Sciatic nerve (tissue), 2 donors: ENCODE measurements at places on chromosomes 2 and 18. TPM values are rescaled to one million over a fixed set of nuclear protein-coding genes. Genes with fewer than 3 reads are reported as not detected.

GRCh38 chr2:162243294-162243693 is at the start of gene FAP:
TSS of gene FAP (minus strand) at chr2:162243445. CDS start at chr2:162243327, 118 bp downstream.
- DNase-seq = no peak

DNA sequence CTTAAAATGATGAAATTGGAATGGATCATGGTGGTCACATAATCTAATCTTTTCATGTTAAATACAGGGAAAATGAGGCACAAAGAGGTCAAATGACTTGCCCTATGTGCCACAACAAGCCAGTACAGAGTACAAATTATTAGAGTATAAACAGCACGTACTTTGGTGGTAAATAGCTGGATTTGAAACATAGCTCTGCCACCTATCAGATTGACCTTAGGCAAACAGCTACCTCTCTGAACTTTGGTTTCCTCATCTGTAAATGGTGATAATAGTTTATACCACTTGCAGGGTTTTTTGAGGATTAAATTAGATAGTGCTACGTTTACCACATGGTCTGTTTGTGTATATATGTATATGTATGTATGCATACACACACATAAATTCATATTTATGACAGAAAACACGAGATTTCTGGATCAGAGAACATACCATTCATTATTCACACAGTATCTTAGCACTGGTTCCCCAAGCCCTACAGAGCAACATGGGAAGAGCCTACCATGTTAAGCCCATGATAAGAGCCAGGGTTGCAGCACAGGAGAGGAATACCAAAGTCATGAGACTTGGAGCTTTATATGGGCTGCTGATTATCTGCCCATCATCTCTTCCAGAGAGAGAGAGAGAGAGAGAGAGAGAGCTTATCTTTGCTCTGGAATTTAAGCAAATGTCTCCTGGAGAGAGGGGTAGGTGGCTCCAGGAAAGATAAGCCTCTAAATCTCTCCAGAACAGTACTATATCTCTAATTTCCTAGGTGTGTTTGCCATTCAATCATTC is 73.5 kb downstream of the MDH1 start:
- DNase-seq = no peak

GRCh38 chr2:119647440-119648169 is 31.4 kb upstream of the TMEM177 start:
- DNase-seq = no peak

GRCh38 chr2:75751824-75752468 is 41.2 kb upstream of the GCFC2 start:
- no peak for DNase-seq

DNA sequence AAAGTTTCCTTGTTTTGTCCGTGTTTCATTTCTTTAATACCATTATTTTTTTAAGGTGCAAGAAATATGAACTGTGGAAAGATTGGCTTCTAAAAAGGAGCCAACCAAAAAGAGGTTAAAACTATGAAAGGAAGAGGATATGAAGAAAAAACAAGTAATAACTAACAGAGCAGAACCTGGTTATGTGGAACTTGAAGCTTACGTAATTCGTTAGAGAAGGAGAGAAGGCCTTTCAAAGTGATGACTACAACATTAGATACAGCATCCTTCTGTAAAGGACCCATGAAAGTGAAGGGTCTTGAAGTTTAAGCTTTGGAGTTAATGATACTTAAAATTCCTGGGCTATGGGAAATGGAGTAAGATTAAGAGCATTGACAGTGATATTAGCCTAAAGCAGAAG is 84.5 kb downstream of the ANKRD12 start:
- no peak for DNase-seq

- no peak for DNase-seq
Measured at GRCh38 chr2:152813351-152813750, 94.9 kb downstream of the ARL6IP6 start.

- DNase-seq = no peak
Measured at GRCh38 chr2:227164763-227165291, 403 bp downstream of the COL4A3 start.

DNA sequence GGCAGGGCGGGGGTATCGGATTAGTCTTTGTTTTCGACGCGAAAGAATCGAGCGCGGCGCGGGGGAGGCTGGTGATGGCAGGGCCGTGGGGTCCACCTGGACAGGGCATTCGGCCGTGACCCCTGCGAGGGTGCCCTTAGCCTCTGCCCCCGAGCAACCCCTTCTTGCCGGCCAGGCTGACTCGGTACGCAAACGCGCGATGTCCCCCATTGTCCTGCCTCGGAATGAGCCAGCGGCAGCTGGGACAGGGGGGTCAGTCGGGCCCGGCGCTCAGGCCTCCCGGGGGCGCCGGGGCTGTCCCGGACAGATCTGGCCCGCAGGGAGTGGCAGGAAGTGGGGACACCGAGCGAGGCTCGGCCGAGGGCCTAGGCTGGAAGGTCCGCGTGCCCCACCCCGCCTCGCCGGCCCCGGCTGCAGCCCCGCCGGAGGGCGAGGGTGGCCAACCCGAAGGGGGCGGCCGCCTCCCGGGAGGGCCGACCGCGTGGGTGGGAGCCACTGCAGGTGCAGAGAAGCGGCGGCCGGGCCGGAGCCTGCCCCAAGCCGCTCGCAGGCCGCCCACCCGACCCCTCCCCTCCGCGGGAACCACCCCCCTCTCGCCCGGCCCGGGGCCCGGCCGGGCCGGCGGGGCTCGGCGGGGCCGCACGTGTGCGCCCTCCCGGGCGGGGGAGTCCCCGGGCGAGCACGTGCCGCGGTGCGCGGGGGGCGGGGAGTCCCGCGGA is at the start of gene TET3:
TET3 (plus strand) TSS at position 708 of the 719 bp plus-strand sequence. CDS start 1,494 bp downstream, outside the sequence.
- peak; percentile 71 for DNase-seq

DNA sequence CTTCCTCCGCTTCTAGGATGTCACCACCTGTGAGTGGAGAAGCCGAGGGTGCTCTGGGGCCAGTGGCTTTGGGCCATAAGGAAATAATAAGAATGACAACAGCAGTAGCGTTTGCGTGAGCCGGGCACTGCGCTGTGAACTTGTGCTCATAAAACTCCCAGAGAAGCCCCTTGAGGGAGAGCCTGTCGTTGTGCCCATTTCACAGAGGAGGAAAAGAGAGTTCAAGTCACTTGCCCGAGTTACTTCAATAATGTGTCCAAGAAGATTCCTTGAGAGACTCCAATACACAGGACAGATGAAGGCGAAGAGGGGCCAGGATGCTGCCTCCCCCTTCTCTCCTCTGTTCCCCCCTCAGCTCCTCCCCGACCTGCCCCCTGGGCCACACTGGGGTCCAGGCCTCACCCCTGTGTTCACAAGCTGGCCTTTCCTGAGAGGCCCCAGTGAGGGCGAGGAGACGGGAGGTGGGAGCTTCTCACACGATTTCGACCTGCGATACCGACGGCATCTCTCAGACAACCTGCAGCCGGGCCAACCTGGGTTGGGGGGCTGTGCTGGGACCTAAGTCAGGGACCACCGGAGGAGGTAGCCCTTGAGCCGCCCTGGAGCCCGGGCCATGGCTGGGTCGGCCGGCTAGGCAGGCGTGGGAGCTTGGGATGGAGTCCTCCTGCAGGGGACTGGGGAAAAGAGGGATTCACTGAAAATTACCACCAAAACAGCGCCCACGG is 53.5 kb upstream of the UBE2F start:
- peak; percentile 49 for DNase-seq

GRCh38 chr2:72974436-72974754 is 57.1 kb downstream of the EMX1 start:
- DNase-seq = no peak

GRCh38 chr2:73172963-73173362 is 29.4 kb upstream of the NOTO start:
- DNase-seq = no peak

GRCh38 chr2:12169721-12170120 is 423.3 kb downstream of the LPIN1 start:
- peak; percentile 74 for DNase-seq

GRCh38 chr2:12060886-12061285 is 314.5 kb downstream of the LPIN1 start:
- DNase-seq = no peak

- DNase-seq = peak; percentile 74
Measured at GRCh38 chr2:173048897-173049661, 26.6 kb upstream of the MAP3K20 start.

DNA sequence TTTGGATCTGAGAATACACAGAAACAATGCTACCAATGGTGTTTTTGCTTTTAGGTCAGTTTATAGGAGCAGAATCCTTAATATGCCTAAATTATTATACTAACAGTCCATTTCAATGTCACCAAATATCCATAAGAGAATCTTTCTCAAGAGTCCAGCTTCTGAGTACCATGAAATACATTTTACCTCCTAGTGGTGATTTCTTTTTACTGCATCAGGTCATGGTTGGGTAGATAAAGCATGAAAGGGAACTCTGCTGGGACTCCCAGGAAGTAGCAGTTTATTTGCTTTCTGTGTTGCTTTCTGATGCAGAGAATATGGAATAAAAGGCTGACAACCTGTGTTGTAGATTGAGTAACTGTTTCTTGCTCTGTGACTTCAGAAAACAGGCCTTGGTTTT is 115.6 kb downstream of the PPP1R1C start:
- no peak for DNase-seq

DNA sequence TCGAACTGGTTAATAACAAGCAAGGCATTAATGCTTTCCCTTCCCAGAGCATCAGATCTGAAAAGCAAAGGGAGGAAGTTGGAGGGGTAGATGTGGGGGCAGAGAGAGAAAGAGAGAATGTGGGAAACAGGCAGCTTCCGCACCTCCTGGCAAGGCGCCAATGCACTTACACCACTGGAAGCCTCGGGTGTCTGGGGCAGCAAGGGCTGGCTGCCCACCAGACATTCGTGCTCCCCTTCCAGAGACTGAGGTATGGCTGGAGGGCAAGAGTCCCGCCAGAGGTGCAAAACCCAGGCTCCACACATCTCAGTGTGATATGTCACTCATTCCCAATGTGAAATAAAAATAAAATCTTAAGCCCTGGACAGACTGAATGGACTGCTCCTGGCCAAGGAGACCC is 46.4 kb downstream of the TEX51 start:
- DNase-seq = no peak

GRCh38 chr2:84939426-84940087 is 31.4 kb upstream of the KCMF1 start:
- DNase-seq = no peak

DNA sequence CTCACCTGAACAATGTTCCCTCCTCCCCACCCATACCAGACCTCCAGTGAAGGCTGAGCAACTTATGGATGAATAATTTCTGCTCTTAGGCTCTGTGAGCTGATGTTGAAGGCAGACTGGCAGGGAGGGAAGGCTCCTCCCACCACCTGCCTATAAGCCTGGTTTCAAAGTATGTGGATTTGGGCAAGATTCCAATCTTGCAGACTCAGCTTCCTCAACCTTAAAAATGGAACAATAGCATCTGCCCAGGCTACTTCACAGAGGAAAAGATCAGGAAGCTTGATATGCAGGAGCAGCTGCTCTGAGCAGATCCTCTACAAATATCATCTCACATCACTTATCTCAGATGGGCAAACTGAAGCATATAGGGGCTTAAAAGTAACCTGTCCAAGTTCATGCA is 112.2 kb downstream of the ZFP36L2 start:
- DNase-seq = no peak

The REG3A gene
- 2.3 TPM for total RNA-seq

The CDK5R2 gene
- not detected for total RNA-seq

The CROCC2 gene
- total RNA-seq = 0.18 TPM

The IFIH1 gene
- total RNA-seq = 21.0 TPM

The STARD6 gene
- total RNA-seq = 0.85 TPM

The SERPINB5 gene
- not detected for total RNA-seq

The DAW1 gene
- total RNA-seq = not detected

The MAL gene
- total RNA-seq = 241 TPM

The DNAH7 gene
- total RNA-seq = 2.5 TPM

The ABCG5 gene
- total RNA-seq = not detected
